ENCODE measurements at places on chromosomes 2 and 18. TPM values are rescaled to one million over a fixed set of nuclear protein-coding genes. Genes with fewer than 3 reads are reported as not detected.

The ERFE gene
- total RNA-seq = 1.4 TPM

- H3K27me3 ChIP-seq = no peaks in the 10 kb centered on the region
- H3K4me1 ChIP-seq = peaks cover 3% of the 10 kb centered on the region
- peak overlapping the region; percentile 9 for H3K27ac ChIP-seq
Measured at GRCh38 chr18:55124078-55124763, 165.0 kb upstream of the CCDC68 start.

The ALLC gene
- total RNA-seq = not detected

DNA sequence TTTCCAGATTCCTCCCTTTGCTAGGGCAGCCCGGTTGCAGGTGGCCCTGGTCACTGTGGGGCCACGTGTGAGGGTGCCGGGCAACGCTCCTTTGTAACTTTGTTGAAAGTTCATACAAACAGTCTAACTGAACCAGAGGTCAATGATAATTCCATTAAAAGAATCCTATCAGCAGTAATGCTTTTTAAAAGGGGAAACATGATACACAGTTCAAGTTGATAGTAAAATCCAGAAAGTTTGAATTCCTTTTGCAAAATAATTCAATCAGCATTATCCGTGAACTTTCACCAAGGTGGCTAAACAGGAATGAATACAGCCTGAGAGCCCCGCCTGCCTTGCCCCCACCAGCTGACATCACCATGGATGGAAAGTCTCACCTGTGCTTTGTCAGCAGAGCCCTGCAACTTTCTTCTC lies 166.2 kb downstream of the ACKR3 start:
- H3K27me3 ChIP-seq = peaks cover 14% of the 10 kb centered on the region
- no peaks in the 10 kb centered on the region for H3K36me3 ChIP-seq
- H3K4me1 ChIP-seq = no peaks in the 10 kb centered on the region
- no peak overlapping the region for H3K4me3 ChIP-seq
- H3K27ac ChIP-seq = no peak overlapping the region
- no peak for DNase-seq

DNA sequence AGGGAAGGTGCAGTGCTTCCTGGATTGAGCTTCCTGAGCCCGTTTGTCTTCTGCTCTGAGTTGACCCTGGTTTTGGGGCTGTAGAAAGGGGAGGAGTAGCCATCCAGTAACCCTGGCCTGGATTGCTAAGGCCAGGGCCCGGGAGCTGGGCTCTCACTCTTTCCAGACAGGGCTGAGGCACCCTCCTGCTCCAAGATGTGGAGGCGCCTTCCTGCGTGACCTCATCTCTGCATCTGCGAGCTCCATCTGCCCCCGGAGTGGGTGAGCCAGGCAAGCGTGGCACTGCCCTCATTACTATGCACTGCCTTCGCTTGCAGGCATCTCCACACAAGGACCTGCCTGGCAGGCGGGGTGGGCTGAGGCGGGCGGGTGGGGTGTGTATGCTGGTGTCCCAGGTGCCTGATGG lies 58.0 kb downstream of the RAB31 start:
- H3K4me3 ChIP-seq = no peak overlapping the region
- H3K4me1 ChIP-seq = peaks cover 13% of the 10 kb centered on the region
- no peak overlapping the region for H3K27ac ChIP-seq
- no peaks in the 10 kb centered on the region for H3K36me3 ChIP-seq
- H3K27me3 ChIP-seq = no peaks in the 10 kb centered on the region

DNA sequence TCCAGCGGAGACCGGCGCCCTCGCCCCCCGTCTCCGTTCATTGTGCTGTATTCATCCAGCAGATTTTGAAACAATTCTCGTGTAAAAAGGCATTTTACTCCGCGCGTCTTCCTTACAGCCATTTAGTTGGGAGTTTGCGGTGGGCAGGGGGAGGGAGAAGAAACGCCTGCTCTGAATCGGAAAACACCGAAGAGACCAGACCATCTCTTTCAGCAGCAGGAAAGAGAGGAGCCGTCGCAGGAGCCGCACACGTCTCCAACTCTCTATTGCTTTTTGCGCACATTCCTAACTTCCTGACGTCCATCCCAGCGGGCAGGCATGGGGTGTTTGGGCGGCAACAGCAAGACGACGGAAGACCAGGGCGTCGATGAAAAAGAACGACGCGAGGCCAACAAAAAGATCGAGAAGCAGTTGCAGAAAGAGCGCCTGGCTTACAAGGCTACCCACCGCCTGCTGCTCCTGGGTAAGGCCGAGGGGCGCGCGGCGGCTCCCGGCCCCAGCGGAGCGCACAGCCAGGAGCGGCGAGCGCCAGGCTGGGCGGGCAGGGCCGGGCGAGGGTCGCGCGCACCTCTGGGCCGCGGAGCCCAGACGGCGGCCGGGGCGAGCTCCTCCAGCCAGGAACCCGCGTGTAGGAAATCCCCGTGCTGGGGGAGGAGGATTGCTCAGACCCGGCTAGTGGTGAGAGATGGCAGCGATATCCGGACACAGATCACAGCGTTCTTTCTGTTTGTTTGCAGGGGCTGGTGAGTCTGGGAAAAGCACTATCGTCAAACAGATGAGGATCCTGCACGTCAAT lies 63.2 kb downstream of the GNAL start:
- H3K4me3 ChIP-seq = peak overlapping the region; percentile 52
- DNase-seq = peak; percentile 16
- no peaks in the 10 kb centered on the region for H3K4me1 ChIP-seq
- H3K27ac ChIP-seq = no peak overlapping the region
- H3K36me3 ChIP-seq = no peaks in the 10 kb centered on the region

- no peaks in the 10 kb centered on the region for H3K36me3 ChIP-seq
- H3K27ac ChIP-seq = no peak overlapping the region
- no peaks in the 10 kb centered on the region for H3K4me1 ChIP-seq
- DNase-seq = no peak
- no peak overlapping the region for H3K4me3 ChIP-seq
- H3K27me3 ChIP-seq = peaks cover 4% of the 10 kb centered on the region
Measured at GRCh38 chr2:88110830-88111229, 17.0 kb downstream of the FABP1 start.

The EGR4 gene
- total RNA-seq = not detected

DNA sequence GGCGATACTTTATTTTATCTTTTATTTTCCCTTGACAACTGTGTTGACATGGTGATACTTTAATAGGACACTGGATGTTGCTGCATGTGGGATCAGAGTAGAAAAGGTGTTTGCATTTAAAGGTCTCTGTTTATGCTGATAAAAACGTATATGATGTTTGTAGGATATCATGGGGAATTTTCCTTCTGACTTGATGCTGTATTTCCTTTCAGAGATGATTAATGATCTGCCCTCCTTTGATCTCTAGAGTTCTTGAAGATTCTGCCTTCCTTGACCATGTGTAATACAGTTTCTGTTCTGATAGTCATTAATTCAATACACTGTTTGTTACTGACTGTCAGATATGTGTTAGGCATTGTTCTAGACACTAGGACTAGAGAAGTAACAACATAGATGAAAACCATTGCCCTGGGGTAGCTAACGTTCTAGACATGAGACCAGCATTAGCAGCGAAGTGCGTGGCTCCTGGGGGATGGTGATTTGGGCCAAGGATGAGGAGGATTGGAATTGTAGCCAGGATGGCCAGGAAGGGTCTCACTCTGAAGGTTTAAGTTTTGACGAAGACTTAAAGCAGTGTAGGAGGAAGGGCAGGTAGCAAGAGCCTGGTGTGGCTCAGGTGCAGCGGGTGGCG lies 2.8 kb downstream of the ATG4B start:
- H3K36me3 ChIP-seq = no peaks in the 10 kb centered on the region
- no peak for DNase-seq
- no peaks in the 10 kb centered on the region for H3K27me3 ChIP-seq
- no peak overlapping the region for H3K4me3 ChIP-seq
- H3K4me1 ChIP-seq = peaks cover 8% of the 10 kb centered on the region

- no peak overlapping the region for H3K27ac ChIP-seq
- no peaks in the 10 kb centered on the region for H3K27me3 ChIP-seq
- H3K4me1 ChIP-seq = peaks cover 8% of the 10 kb centered on the region
- H3K36me3 ChIP-seq = no peaks in the 10 kb centered on the region
- peak overlapping the region; percentile 79 for H3K4me3 ChIP-seq
Measured at GRCh38 chr2:197514754-197515153, 1.1 kb upstream of the MOB4 start.

GRCh38 chr18:3526421-3527354 lies 76.7 kb downstream of the TGIF1 start:
- H3K27ac ChIP-seq = no peak overlapping the region

DNA sequence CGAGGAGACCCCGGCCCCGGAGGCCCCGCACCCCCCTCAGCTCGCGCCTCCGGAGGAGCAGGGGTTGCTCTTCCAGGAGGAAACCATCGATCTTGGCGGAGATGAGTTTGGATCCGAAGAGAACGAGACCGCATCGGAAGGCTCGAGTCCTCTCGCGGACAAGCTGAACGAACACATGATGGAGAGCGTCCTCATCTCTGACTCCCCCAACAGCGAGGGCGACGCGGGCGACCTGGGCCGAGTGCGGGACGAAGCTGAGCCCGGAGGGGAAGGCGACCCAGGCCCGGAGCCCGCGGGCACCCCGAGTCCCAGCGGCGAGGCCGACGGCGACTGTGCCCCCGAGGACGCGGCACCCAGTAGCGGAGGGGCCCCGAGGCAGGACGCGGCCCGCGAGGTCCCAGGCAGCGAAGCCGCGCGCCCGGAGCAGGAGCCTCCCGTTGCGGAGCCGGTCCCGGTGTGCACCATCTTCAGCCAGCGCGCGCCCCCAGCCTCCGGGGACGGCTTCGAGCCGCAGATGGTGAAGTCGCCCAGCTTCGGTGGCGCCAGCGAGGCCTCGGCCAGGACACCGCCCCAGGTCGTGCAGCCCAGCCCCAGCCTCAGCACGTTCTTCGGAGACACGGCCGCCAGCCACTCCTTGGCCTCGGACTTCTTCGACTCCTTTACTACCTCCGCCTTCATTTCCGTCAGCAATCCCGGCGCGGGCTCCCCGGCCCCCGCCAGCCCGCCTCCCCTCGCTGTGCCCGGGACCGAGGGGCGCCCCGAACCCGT lies 8.3 kb downstream of the TRAPPC12 start:
- DNase-seq = no peak
- no peaks in the 10 kb centered on the region for H3K4me1 ChIP-seq
- no peaks in the 10 kb centered on the region for H3K27me3 ChIP-seq
- H3K36me3 ChIP-seq = peaks cover 12% of the 10 kb centered on the region

- no peak overlapping the region for H3K27ac ChIP-seq
- H3K36me3 ChIP-seq = no peaks in the 10 kb centered on the region
- H3K4me3 ChIP-seq = no peak overlapping the region
- peaks cover 20% of the 10 kb centered on the region for H3K27me3 ChIP-seq
- DNase-seq = no peak
- H3K4me1 ChIP-seq = peaks cover 12% of the 10 kb centered on the region
Measured at GRCh38 chr2:23482188-23482587, 97.2 kb downstream of the KLHL29 start.

- H3K4me1 ChIP-seq = peaks cover 14% of the 10 kb centered on the region
- peak; percentile 51 for DNase-seq
- H3K36me3 ChIP-seq = peaks cover 19% of the 10 kb centered on the region
- H3K27me3 ChIP-seq = no peaks in the 10 kb centered on the region
- no peak overlapping the region for H3K4me3 ChIP-seq
Measured at GRCh38 chr2:36427790-36428243, 72.2 kb downstream of the CRIM1 start.

The SCN3A gene
- 1.4 TPM for total RNA-seq

- H3K27me3 ChIP-seq = no peaks in the 10 kb centered on the region
- no peaks in the 10 kb centered on the region for H3K4me1 ChIP-seq
- H3K36me3 ChIP-seq = no peaks in the 10 kb centered on the region
- H3K4me3 ChIP-seq = no peak overlapping the region
Measured at GRCh38 chr2:118987886-118988285, 45.9 kb downstream of the MARCO start.

GRCh38 chr2:29192526-29192925 lies 77.3 kb downstream of the CLIP4 start:
- peak; percentile 72 for DNase-seq
- no peak overlapping the region for H3K4me3 ChIP-seq
- H3K36me3 ChIP-seq = no peaks in the 10 kb centered on the region
- peaks cover 11% of the 10 kb centered on the region for H3K4me1 ChIP-seq

DNA sequence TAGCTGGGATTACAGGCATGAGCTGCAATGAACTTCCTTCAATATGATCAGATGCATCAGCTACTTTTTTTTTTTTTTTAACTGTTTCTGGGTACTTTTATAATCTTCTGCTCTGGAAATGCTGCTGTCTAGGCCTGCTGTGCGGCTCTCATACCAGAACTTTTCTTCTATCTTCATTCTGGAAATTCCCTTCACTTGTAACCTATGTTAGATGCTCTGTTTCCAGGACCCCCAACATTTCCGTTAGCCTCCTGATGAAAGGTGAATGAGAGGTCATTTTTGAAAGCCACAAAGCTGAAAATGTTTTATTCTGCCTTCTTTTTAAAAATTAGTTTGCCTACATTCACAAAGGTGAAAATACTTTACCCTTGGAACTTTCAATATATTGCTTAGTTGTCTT lies 8.6 kb downstream of the AGFG1 start:
- H3K27ac ChIP-seq = no peak overlapping the region
- H3K27me3 ChIP-seq = no peaks in the 10 kb centered on the region
- no peaks in the 10 kb centered on the region for H3K36me3 ChIP-seq
- no peak for DNase-seq

The ITPRID2 gene
- total RNA-seq = 260 TPM

GRCh38 chr2:197908156-197908555 lies 103.8 kb downstream of the PLCL1 start:
- H3K36me3 ChIP-seq = no peaks in the 10 kb centered on the region
- H3K4me1 ChIP-seq = peaks cover 9% of the 10 kb centered on the region
- DNase-seq = no peak
- H3K4me3 ChIP-seq = no peak overlapping the region
- no peaks in the 10 kb centered on the region for H3K27me3 ChIP-seq

- no peak overlapping the region for H3K27ac ChIP-seq
- no peaks in the 10 kb centered on the region for H3K36me3 ChIP-seq
- H3K27me3 ChIP-seq = no peaks in the 10 kb centered on the region
- peak; percentile 60 for DNase-seq
Measured at GRCh38 chr2:164606557-164606956, 14.7 kb downstream of the GRB14 start.

- no peaks in the 10 kb centered on the region for H3K36me3 ChIP-seq
- no peaks in the 10 kb centered on the region for H3K4me1 ChIP-seq
- no peak overlapping the region for H3K27ac ChIP-seq
- no peak overlapping the region for H3K4me3 ChIP-seq
- H3K27me3 ChIP-seq = no peaks in the 10 kb centered on the region
Measured at GRCh38 chr18:59631583-59632181, 65.5 kb downstream of the CCBE1 start.

The CFAP65 gene
- total RNA-seq = 0.27 TPM

The ADGRF3 gene
- 0.17 TPM for total RNA-seq

The BOLL gene
- not detected for total RNA-seq

The C18orf54 gene
- 10.2 TPM for total RNA-seq

The CRYGC gene
- not detected for total RNA-seq

GRCh38 chr2:160674146-160674750 lies 180.6 kb upstream of the RBMS1 start:
- DNase-seq = peak; percentile 77
- H3K36me3 ChIP-seq = no peaks in the 10 kb centered on the region
- no peaks in the 10 kb centered on the region for H3K27me3 ChIP-seq
- H3K4me1 ChIP-seq = no peaks in the 10 kb centered on the region
- no peak overlapping the region for H3K27ac ChIP-seq
- H3K4me3 ChIP-seq = no peak overlapping the region

- DNase-seq = peak; percentile 88
- peak overlapping the region; percentile 89 for H3K27ac ChIP-seq
- H3K4me3 ChIP-seq = no peak overlapping the region
Measured at GRCh38 chr2:69196327-69197117, 183.5 kb downstream of the ANTXR1 start.

Measured in astrocyte (in vitro differentiated cells and primary cell).